Activated CD4-positive, alpha-beta T cell treated with anti-CD3 and anti-CD28 coated beads, Interleukin-2, amount 50 U/mL, for 4 hours (primary cell): ENCODE measurements at places on chromosomes 12 and 14.

DNA sequence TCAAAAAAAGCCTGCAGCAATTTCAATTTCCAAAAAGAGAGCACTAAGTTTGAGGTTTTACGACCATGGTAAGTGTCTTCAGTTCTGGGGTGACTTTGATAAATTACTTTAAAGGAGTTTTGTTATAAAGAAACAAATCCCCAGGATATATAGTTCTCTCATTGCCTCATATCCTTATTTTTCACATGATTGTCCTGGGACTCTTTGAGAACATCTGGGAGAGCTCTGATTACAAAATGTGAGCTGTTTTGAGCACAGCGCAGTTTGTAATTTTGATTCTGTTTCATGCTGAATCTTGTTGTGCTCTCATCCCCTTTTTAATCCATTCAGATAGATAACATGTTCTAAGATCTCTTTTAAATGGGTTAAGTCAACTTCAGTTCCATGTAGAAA, 67.7 kb upstream of the DCN start:
- DNase-seq: no peak

- peak; percentile 46 for DNase-seq
Measured at GRCh38 chr12:26971963-26972362, 33.7 kb downstream of the FGFR1OP2 start.

DNA sequence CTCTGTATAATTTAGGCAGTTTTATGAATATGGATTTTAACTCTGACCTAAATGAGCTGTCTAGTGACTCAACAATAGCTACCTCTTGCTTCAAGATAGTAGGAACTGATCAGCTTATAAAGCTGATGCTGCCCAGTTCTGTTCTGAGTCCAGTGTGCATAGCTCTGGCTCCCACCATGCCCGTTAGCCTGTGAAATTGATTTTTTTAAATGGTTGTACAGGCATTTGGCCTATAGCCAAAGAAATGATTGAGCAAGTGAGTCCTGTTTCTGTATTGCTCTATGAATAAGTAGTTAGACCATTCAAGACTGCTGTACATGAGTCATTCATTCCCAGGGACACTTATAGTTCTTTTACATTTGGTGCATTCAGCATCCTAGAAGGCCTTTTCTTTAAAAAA, 36.4 kb downstream of the SAMD4A start:
- DNase-seq: no peak

GRCh38 chr12:117114784-117115183, 15.6 kb upstream of the TESC start:
- DNase-seq: no peak

GRCh38 chr14:105091054-105091516, 25.9 kb upstream of the GPR132 start:
- no peak for DNase-seq

DNA sequence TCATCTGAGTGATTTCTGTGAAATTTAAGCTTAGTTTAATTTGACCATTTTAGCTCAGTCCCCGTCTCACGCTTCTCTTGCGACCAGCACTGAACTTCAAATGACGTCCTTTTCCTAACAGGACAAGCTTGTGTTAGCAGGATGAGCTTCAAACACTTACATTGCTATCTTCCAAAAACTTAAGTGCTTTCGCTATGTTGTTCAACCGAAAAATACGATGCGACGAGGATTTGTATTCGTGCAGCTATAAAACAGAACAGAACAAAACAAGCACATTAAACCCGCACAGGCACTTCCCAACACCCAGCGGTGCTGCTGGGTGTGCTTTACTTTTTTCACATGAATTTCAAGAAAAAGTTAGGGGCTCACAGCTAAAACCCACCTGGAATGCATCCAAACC, 64.2 kb upstream of the DICER1 start:
- DNase-seq: no peak

GRCh38 chr14:97107080-97107479, 309.9 kb downstream of the VRK1 start:
- DNase-seq: no peak

- DNase-seq: no peak
Measured at GRCh38 chr14:67240168-67240932, 885 bp upstream of the PALS1 start.

DNA sequence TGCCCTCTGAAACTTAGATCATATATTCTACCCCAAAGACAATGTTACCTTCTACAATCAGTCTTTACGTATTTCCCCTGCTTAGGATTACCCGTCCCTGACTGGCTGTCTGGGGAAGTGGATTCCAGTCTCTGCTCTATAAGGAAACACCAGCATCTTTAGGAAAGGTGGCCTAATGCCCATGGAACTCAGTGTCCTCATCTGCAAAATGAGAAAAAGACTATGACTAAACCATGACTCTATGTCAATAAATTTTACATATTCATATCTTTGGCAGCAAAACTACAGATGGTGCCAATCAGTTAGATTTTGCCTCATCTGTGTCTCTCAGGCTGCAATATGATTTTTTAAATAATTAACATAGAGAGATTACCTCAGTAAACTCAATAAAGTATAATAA, 133.8 kb downstream of the ITPR2 start:
- no peak for DNase-seq

DNA sequence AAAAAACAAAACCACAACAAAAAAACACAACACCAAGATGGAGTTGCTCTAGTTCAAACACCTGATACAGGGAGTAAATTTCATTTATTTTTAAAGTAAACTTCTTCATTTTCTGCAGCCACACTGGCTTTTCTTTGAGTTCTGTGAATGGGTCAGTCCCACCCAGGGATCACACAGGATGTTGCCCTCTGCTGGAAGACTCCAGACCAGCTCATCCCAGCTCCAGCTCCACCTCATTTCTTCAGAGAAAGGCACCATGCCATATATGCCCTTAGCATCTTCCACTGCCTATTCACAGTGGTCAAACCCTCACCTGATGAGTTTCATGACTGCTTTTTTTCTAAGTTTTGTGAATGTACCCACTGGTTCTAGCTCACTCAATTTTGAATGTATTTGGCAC, 8.0 kb downstream of the GLIPR1 start:
- no peak for DNase-seq

DNA sequence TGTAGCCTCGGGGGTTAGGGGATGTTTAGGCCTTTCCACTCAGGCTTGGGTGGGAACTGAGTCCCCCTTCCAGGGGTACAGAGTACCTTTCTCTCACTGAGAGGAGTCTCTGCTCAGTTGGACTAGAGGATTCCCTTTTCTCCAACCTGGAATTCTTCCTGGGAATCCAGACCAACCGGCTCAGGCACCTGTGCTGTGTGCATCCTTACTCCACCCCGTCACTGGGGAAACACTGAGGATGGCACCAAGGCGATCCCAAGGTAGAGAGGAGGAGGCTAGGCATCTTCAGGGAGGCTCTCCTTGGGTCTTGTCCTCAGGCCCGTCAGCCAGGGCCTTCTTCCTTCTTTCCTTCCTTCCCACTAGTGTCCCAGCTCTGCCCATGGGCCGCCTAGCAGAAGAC, 871 bp upstream of the TGM1 start:
- DNase-seq: no peak

GRCh38 chr14:99747582-99748330, 45.5 kb upstream of the EML1 start:
- DNase-seq: no peak

DNA sequence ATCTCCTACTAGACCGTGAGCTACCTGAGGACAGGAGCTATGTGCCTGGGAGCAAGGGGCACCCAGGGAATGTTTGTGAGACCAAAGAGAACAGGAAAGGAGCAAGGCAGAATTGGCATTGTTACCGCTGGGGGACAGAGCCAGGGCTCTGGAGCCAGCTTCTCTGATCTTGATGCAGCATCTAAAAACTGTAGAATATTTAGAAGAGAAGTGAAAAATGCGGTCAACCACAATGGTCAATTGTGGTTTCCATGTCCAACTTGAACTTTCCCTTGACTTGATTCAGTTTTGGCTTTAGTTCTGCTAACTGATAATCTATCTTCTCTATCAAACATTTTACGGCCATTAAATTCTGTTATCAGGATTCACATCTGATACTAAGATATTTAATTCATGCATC, 201.2 kb downstream of the ANO4 start:
- DNase-seq: no peak

DNA sequence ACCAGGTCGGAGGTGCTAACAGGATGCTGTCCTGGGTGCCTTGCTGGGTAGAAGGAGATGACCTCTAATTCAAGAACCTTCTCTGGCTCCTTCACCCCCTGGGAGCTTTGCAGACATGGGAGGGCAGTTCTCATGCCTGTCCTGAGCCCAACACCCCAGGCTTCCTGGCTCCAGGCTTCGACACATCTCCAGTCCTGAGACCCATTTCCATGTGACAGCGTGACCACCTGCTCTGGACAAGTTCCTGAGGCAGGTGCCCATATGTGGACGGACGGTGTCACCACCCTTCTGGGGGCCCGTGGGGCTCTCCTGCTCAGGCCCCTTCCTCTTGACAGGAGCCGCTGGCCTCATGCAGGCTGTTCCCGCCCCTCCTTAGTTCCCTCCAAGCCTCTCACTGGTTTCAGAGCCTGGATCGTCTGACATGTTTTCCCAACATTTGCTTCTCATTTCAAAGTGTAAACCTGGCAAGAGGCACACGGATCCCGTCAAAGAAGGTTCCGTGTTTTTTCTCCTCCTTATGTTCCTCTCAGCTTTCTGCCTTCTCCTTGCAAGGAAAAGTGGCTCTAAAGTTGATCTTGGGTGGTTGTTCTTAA, 291.9 kb upstream of the RTL1 start:
- DNase-seq: no peak

DNA sequence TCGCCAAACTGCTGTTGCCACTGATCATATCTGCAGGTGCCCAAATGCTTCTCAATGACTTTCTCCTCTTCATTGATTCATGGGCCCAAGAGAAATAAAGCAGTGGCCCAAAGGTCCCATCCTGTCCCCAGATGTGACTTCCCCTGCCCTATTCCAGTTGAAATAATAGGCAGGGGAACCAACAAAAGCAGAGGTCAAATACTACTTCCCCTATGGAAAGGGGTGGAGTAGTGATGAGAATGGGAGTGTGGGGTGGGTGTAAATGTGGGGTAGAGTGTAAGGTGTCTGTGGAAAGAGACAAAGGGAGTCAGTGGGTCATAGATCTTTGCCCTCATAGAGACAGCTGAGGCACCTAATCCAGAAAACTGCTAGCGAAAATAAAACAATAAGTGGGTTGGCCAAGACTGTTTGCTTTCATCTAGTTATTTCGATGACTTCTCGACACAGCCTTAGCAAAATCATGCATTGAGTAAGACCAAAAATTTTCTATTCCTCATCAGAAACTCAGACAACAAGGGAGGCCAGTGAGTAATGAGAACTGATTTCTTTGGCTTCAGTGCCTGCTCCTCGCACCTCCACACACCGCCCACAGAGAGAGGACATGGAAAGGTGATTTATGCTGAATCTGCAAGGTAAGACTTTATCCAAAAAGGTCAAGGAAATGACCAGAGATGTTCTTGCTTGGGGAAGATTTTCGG, 10.9 kb upstream of the IL22 start:
- no peak for DNase-seq

GRCh38 chr12:26149968-26150500, 25.2 kb upstream of the BHLHE41 start:
- DNase-seq: no peak

GRCh38 chr12:109609342-109609741, 35.7 kb downstream of the MVK start:
- no peak for DNase-seq

- DNase-seq: no peak
Measured at GRCh38 chr14:93063393-93063792, 52.3 kb downstream of the ITPK1 start.

GRCh38 chr14:51444353-51445000, 204.4 kb downstream of the TMX1 start:
- no peak for DNase-seq

- no peak for DNase-seq
Measured at GRCh38 chr12:32983968-32984367, 87.4 kb upstream of the PKP2 start.
